ENCODE measurements at places on chromosomes 2 and 18.

DNA sequence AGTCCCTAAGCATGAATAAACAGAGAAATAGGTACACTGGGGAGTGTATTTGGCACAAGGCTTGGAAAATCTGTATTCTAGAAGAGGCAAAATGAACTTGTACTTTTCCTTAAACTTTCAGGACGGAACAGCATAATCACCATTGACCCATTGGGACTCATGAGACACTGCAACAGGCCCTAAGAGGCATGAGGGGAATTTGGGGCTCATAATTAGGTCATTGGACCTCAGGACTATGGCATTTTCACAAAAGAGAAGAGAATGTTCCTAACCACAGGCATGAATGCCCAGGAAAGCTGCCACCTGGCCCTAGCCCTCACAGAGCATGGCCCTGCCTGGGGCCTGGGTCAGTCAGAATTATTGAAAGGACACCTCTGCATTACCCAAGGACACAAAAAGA, 67.9 kb upstream of the PIK3C3 start:
- DNase-seq: no peak

- DNase-seq: no peak
These were observed 109.3 kb downstream of the MBP start for GRCh38 chr18:77023102-77023782.

- no peak for DNase-seq
These were observed 24.8 kb downstream of the SANBR start for GRCh38 chr2:61090386-61090921.

- no peak for DNase-seq
These were observed 136.3 kb upstream of the CCDC68 start for GRCh38 chr18:55095584-55095983.

DNA sequence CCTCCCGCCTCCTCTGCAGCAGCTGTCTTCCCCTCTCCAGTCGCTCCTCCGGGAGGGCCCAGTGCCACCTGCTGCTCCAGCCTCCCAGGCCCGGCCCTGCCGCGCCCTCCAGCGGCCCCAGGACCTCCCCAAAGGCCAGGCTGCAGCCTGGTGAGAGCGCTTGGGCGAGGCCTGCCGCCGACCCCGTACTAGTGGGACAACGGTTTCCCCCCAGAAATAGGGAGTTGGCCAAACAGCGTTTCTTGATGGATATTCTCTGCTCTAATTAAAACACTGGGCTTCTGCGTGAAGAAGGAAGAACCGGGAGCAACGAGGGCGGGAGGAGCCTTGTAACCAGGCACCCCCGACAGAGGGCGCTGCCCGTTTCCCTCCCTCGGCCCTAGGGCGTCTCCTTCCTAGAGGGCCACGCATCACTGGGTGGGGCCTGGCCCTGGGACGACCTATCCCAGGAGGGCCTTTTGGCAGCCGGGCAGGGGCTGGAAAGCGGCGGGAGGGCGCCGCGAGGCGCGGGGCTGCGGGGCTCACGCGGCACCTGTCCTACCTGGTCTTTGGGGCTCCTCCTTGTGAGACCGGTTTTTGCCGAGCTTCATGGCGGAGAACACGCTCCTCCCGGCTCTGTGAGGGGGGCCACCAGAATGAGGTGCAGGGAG, 25.4 kb upstream of the OTOF start:
- DNase-seq: no peak

DNA sequence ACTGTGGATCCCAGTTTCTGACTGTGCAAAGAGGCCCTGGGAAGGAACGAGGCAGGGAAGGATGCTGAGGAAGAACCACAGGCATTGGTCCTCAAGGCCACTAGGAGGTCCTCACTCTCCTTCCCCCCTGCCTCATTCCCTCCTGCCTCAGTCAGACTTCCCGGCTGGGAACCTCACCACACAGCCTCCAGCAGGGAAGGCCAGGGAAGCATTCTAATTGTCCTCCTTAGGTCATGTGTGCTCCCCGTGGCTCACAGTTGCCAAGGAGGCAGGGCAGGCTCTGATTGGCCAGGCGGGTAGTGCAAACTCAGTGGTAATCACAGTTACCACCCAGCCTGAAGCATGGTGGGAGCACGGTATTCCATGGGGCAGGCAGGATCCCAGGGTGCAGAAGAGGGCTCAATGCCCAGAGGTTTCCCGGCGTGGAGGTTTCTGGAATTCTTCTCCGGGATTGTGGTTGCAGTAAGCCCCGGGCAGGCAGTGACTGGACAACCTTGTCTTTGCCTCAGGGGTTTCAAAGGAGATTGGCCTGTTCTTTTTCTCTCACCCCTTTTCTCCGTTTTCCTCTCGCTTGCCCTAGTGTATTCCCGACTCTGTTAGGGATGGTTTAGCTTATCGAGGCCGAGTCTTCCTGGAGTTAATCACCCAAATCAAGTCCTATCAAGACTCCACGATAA, 27.1 kb downstream of the FER1L5 start:
- no peak for DNase-seq

- DNase-seq: no peak
These were observed 50.6 kb downstream of the PARD6G start for GRCh38 chr18:80196528-80197320.

DNA sequence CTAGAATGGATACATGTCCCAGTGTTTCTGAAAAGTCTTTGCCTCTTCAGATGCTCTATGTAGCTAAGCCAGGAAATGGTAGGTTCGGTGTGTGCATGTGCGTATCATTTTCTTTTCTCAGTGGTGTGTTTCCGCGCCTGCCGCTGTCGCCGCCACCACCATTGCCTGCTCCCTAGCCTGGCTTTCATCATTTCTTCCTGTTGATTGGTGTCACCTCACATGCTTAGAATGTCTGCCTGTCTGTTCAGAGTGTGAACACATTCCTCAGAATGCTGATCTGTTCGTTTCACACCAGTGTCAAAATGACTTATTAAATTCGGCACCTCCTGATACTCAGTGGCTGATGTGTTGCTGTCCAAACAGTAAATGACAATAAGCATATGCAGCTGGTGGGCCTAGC, 255.2 kb upstream of the SPRED2 start:
- DNase-seq: no peak

DNA sequence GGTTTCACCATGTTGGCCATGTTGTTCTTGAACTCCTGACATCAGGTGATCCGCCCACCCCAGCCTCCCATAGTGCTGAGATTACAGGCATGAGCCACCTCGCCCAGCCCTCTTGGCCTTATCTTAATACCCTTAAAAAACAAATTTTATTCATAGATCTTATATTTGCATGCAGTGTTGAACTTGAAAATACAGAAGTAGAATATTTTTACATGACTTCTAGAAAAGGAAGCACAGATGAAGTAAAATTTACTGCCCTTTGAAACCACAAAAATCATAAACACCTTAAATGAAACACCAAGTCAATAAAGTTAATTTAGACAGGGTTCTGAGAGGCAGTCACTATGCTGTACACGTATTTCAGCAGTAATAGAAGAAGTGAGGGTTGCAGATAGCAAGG, 145.7 kb downstream of the CERS6 start:
- no peak for DNase-seq

GRCh38 chr2:18410543-18410942, 149.9 kb downstream of the RDH14 start:
- no peak for DNase-seq

All from esophagus squamous epithelium (tissue), 5 donors.